Hippocampal formation (tissue), 2 donors: ENCODE measurements at places on chromosomes 13 and 19.

DNA sequence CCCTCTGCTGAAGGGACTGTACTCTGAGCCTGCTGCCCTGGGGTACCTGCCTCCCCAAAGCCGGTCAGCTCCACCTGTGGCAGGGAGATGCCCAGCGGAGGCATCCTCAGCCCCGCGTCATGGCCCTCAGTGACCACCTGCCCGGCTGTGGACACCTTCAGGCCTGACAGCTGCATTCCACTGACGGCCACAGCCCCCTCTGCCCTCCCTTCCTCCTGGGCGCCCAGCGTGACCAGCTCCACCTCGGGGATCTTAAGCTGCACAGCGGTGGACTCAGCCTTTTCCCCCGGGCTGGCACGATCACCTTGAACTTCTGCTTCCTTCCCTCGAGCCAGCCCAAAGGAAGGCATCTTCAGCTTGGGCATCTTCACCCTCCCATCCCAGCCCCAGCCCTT lies 4.8 kb upstream of the HIPK4 start:
- no peak for DNase-seq

DNA sequence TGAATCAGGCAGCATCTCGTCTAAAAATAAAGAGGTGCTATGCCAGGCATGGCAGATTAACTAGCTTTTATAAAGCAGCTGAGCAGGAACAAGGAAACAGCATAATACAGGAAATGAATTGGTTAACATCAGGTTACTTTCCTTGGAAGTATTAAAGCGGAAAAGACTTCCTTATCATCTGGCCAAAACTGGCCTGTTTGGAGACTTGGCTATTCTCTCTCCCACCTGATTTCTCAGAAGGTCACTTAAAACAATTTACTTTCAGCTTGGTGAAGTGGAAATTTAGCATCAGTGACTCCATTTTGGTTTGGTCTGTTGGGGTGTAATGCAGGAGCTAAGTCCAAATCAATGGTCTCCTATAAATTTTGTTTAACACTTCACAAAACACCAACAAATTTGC lies 191.6 kb downstream of the NUFIP1 start:
- no peak for DNase-seq

DNA sequence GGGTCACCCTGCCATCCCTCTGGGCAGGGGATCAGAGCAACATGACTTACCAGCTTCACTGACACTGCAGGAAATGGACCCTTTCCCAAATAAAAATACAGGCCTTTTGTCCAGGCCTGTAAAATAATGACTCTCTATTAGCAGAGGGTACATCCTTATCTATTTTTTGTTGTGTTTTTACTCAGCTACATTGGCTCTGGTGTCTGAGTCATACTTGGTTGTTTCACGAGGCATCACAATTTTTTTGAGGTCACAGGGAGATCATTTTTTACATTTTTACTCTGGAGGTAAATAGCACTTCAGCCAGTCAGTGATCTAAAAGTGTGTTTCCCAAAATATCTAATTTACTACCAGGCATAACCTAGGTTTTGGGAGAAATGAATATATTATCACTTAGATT lies 6.9 kb upstream of the HTR2A start:
- no peak for DNase-seq

- no peak for DNase-seq
Observed at GRCh38 chr13:86087244-86087643, 288.0 kb upstream of the SLITRK6 start.

GRCh38 chr19:43774103-43774939 lies 6.5 kb downstream of the KCNN4 start:
- no peak for DNase-seq

GRCh38 chr13:46636451-46636850 lies 83.5 kb downstream of the LRCH1 start:
- DNase-seq = no peak

DNA sequence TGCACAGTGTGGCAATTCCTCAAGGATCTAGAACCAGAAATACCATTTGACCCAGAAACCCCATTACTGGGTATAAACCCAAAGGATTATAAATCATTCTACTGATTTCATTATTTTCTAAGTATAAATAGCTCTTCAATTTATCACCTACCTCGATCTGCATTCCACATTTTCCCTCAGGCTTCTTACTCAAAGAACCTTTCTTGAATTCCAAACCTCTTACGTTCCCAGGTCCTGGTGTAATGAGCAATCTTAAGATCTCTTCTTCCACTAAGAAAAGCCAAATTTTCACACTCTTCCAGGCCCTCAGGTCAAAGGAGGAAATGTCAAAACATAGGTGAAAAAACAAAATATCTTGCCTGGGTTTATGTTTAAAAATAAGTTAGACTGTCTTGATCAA lies 237.3 kb upstream of the GPC6 start:
- no peak for DNase-seq
